ENCODE measurements at places on chromosomes 12 and 14. TPM values are rescaled to one million over a fixed set of nuclear protein-coding genes. Genes with fewer than 3 reads are reported as not detected.

DNA sequence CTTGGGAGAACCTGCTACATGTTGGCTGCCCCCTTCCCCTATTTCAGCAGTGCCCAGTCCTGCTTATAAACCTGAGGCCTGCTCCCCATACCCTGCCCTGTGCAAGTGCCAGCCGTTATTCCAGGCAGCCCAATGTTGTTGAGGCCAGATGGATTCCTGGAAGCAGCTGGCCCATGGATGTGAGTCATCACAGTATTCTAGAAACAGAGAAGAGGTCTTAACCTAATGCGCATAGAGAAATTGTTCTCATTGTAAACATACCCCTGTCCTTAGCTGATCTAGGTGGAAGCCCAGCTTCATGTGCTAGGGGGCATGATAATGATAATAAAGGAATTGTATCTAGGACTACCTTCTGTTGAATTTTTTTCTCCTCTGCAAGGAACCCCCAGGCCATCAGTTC is 69.7 kb downstream of the TSPAN11 start:
- peak; percentile 86 for DNase-seq

- DNase-seq, result no peak
Observed at GRCh38 chr12:71299541-71300376, 139.8 kb upstream of the LGR5 start.

DNA sequence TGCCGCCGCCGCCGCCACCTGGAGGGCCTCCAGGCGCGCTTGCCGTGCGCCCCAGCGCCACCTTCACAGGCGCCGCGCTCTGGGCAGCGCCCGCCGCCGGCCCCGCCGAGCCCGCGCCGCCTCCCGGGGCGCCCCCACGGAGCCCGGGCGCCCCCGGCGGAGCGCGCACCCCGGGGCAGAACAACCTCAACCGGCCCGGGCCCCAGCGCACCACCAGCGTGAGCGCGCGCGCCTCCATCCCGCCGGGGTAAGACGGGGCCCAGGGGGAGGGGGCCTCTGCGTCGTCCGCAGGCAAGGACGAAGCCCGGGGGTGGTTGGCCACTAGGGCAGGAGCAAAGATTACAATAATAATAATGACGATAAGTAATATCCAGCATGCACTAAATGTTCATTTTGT is 21.3 kb downstream of the DTX1 start:
- no peak for DNase-seq

GRCh38 chr12:109997393-109997792 is 1.2 kb upstream of the GIT2 start:
- no peak for DNase-seq

- DNase-seq, result no peak
Observed at GRCh38 chr14:74886001-74886400, 4.3 kb downstream of the DLST start.

GRCh38 chr14:24726480-24726879 is 92.5 kb upstream of the GZMB start:
- no peak for DNase-seq

GRCh38 chr12:32148372-32148771 is 41.7 kb downstream of the BICD1 start:
- no peak for DNase-seq

DNA sequence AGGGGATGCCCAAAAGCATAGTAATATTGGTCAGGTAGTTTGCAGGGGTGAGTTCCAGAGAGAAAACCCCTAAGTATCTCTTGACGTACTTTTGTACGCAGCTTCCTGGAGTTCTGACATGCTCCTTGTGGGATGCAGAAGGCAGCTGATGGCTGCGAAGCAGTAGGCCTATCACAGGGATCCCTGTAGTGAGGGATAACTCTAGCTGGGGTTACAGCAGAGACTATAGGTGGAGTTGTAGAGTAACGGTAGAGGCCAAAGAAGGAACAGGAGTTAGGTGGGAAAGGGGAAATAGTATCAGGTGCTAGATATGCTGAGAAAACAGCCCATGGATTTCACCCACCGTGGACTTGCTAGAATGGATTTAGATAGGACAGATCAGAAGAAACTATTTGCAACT is 37.3 kb downstream of the MGST1 start:
- DNase-seq, result no peak

Gene TSPAN11
- total RNA-seq, result 6.5 TPM

DNA sequence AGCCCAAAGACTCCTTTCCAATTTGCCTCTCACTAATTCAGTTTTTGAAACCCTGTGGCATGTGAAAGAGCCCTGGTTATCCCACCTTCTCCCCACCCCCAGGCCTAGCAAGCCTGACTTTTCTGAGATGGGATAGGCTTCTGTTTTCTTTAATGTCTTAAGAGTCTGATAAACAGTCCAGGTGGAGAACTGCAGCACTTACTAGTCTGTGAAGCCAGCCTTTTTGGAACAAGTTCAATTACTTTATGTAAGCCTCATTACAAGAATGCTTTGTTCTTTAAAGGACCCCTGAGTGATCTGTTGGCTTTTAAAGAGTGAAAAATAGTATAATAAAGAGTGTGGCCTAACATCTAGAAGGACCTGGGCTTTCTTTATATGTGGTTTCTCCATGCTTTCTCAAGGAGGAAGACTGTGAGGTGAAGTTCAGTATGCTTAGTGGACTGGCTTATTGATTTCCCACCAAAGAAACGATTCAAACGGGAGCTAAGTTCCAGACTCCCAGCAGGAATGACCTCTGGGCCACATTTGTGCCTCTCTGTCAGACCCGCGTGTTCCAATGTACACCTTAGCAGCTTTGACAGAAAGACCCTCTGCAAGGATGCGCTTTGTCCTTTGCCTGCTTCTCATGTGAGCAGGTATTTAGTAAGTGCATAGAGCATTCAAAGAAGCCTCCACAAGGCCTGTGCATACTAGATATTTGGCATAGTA is 129.5 kb downstream of the DAAM1 start:
- DNase-seq, result no peak

DNA sequence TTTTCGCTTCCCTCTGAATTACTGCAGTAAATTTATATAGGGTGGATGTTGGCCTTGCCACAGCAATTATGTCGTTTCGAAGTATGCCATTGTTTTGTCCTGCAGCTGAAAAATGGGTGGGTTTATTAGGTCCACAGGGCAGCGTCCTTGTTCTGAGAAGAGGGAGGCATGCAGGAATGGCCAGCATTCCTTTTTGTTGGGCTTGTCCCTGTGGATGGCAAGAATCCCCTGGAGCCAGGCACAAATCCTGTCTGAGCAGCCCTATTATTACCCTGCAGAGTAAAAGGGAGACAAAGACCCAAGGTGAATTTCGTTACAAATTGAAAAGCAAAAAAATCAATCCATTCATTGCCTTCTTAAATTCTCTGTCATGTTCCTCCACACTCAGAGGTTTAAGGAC is 88.1 kb downstream of the CHST11 start:
- no peak for DNase-seq

Gene RDH16
- 0.06 TPM for total RNA-seq

- no peak for DNase-seq
Observed at GRCh38 chr12:58412461-58413060, 471.2 kb downstream of the ATP23 start.

Gene CEP170B
- 0.12 TPM for total RNA-seq

GRCh38 chr12:66648033-66648735 is 30.7 kb downstream of the GRIP1 start:
- DNase-seq, result no peak

Gene PRR4
- 3.3 TPM for total RNA-seq

Gene PMCH
- total RNA-seq, result not detected

DNA sequence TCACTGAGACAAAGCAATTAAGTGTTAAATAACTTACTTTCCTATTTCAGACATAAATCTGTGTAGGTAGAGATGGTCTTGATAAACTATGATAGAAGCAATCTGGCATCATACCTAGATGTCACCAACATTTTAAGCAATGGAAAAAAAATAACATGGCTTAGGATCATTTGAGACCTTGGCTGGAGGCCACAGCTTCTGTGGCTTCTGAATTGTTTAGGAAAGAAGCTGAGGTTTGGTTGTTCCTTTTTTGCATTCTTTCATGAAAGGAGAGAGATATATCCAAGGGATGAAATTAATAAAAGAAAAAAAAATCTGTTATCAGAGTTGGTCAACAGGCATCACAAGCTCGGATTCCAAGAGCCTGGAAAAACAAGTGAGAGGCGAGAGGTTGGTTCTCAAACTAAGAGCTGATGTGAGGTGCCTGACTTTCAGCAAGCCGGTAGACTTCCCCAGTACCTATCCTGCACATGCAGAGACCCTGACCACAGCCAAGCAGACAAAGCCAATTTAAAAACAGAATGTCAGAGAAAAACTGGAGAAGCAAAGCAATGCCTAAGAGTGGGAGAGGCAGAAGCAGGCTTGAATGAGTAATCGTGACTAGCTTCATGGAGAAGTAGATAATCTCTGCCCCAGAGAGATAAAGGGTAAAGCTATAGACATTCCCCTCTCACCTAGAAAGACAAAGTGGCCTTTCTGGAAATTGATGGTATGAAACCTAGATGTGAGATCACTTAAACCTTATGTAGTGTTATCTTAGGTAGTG is 43.4 kb upstream of the ST8SIA1 start:
- DNase-seq, result no peak

DNA sequence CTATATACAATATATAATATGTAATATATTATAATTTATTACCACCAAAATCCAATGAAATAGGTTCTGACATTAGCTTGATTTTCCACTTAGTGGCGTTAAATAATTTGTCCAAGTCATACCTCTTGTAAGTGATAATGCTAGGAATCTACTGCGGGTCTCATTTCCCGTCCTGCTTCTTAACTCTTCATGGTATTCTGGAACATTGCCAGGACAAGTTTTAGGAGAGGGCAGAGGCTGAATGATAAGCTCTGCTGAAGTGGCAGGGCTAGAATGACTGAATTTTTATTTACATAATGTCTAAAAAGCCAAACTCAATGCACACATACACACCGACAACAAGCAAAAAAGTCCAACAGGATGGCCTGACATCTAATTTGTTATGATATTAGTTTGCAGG is 70.4 kb upstream of the PTPRQ start:
- DNase-seq, result peak; percentile 54

DNA sequence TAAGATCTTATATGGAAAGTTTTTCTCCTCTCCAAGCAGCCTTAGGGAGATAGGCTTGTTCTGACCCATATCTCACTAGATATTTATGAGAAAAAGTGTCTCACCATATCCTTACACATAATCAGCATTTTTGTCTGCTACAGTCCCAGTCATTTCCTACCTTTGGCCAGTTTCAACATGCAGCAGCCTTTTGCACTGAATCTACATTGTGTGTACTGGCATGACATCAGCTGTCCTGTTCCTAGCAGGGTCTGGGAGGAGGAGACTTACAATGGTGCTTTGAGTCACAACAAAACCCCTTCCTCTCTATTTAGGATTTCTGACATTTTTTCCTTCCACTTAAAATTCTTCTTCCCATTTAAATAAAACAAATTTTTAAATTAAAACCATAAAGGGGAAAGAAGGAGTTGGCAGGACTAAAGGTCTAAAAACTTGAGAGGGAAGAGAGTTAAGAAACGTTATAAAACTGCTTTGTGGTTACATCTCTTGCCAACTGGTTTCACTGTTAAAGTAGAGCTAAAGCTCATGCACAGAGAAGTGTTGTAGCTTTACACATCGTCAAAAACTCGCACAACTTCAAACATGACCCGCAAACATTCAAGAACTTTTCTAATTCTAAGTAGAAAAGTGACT is 53.3 kb upstream of the CERS5 start:
- peak; percentile 39 for DNase-seq

DNA sequence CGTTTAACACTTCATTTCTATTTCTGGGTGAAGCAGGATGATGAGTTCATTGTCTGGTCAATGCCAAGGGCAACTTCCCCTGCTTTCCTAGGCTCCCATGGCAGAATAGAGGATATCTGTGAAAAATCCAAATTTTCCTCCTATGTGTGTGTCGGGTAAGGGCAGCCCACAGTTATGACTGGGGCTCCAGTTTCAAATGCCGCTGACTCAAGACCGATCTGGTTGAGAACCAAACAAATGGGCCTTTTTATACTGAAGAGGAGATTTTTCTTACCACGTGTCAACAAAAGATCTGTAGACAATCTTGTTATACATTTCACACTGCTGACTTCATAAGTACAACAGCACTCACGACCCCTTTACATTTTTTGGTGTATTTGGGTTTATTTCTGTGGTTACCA is 120.8 kb downstream of the CHST11 start:
- peak; percentile 20 for DNase-seq

Gene KRT79
- not detected for total RNA-seq

GRCh38 chr12:115423546-115423987 is 739.6 kb upstream of the TBX3 start:
- no peak for DNase-seq

Gene OAS2
- not detected for total RNA-seq

Gene DUSP6
- 97.3 TPM for total RNA-seq

DNA sequence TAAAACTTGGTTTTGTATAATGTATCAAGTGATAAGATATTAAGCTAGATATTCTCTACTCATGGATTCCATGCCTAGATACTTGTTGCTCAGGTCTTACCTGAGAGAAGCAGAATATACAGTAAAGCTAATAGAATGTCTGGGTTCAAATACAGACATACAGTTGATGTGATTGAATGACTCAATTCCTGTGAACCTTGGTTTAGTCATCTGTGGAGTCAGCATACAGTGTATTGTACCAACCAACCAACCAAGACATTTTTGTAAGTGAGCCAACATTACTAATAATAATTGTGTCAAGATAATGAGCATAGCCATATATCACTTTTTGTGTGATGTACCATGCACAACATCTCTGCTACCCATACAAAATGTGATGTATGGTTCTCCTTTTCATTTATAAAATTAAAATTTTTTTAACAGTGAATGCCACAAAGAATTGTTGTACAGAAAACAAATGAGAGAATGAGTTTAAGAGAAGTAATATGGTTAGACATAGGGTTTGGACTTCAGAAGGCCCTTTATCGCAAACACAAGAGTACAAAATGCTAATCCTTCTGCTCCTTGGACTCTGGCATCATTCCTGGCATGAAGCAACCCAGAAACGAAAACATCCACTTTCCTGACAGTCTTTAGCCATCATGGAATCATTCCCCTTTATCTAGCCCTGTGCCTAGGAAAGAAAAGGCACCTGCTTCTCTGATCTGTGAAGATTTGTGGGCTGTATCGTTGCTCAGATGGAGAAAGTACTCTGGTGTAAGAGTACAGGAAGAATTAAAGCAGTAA is 977.2 kb upstream of the USP15 start:
- DNase-seq, result no peak

DNA sequence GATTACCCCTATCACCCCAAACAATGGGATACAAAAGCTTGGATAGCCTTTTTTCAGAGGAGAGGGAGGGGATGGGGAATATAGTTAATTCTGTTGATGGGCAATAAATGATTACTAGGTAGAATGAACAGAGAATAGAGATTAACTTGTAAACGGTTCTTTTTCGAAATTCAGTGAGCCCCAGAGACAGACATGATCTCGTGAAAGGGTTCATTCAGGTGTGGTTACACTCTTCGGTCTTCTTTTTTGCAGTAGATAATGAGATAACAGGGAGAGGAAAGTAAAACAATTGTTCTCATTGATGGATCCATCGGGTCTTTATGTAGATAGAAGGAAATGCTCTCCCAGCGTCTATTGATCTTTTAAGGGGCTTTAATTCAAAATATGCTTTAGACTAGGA is 69.3 kb upstream of the RASSF8 start:
- no peak for DNase-seq

Gene TAS2R30
- total RNA-seq, result 1.7 TPM

GRCh38 chr12:99130808-99131553 is 485.9 kb downstream of the APAF1 start:
- DNase-seq, result no peak

All from SJCRH30 (cell line).